ENCODE measurements at places on chromosomes 7 and 10.

DNA sequence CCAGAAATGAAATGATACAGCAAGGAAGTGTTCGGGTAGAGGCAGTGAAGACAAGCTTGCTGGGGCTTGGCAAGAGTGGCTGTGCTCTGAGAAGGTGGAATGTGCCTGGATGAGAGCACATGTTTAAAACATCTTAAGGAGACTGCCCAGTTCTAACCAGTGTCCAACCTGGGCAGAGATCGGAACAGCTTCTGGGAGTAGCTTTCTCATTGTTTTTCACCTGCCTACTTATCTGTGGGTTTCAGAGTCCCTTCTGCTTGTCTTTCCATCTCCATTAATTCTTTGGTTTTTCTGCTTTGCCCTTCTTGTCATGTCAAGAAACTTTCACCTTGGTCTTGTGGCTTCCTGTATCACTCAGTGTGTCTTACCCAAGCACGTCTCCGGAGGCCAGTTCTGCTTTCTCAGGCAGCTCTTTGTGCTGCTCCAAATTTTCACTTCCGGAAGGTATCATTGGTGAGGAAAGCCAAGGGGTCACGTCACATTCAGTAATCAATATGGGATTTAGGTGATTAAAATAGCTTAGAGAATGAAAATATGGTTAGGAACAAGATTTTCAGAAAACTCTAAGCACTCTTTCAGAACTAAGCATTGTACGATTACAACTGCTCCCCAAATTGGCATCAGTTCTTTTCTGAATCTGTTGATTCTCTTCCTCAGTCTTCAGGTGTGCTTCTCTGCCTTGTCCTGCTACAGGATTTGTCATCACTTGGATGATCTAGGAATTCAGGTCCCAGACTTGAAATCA, 5.5 kb upstream of the LAMB4 start:
- DNase-seq, result no peak

GRCh38 chr10:97058521-97058920, 127.2 kb downstream of the SLIT1 start:
- no peak for DNase-seq

- DNase-seq, result no peak
Measured at GRCh38 chr10:133370030-133370786, 2.9 kb downstream of the ECHS1 start.

DNA sequence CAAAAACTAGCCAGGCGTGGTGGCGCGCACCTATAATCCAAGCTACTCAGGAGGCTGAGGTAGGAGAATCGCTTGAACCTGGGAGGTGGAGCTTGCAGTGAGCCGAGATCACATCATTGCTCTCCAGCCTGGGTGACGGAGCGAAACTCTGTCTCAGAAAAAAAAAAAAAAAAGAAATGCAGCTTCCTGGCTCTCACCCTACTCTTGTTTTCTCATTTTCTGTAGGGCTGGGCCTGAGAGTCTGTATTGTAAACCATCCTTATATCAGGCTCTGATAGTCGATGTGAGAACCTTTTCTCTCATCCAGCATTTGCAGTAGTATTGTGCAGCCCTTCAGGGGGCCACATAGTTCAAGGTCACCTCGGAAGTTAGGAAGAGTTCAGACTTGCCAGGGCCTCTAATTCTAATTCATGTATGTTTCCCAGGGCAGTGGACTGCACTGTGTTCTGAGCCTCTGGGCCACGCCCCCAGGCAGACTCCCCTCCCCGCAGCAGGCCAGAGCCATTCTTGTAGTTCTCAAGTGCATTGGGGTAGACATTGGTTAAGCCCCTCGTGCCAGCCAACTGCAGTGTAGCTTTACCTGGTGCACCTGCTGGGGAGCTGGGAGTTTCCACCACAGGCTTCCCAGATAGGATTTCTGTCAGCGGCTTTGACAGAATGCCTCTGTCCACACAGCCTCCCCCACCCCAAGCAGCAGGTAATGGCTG, 38.3 kb upstream of the PDCD4 start:
- DNase-seq, result no peak

- no peak for DNase-seq
Measured at GRCh38 chr10:107033799-107034422, 130.6 kb downstream of the SORCS1 start.

GRCh38 chr10:90199093-90199492, 497.7 kb downstream of the KIF20B start:
- DNase-seq, result no peak

DNA sequence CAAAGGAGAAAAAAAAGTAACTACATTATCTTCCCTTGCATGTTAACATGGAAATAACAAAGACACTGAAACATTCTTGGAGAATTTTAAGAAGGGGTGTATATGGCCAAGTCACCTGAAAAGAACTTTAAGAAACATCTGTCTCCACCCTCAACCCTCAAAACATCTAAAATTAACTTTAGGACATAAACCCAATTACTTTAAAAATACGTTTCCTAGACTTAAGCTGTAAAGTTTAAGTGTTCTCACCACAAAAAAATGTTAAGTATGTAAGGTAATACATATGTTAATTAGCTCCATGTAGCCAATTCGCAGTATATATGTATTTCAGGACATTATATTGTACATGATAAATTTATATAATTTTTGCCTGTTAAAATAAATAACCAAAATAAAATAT, 71.1 kb upstream of the GLCCI1 start:
- DNase-seq, result no peak

DNA sequence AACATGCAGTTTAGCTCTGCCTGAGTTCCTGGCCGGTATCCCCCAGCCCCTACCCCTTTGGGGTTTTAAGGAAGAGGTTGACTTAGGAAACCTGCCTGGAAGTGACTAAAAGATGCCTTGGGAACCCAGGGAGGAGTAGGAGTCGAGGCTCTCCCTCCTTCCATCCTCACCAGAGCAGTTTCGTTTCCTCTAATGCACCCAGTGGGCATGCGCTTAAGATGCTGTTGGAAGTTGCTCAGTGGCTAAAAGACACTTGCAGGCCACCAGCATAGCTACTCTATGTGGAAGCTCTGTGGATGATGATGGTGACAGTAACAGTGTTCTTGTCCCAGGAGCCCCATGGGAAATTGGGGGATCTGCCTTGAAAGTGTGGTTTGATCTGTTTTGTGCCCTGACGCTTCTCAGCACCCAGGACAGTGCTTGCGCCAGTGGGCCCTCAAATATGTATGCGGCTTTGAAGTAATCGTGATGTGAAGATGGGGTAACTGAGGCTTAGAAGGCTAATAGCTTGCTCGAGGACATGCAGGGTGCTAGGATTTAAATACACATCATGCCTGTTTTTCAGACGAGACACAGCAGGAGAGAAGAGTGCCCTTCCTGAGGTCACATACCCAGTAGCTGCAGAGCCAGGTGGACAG, 32.0 kb downstream of the TBATA start:
- DNase-seq, result no peak

DNA sequence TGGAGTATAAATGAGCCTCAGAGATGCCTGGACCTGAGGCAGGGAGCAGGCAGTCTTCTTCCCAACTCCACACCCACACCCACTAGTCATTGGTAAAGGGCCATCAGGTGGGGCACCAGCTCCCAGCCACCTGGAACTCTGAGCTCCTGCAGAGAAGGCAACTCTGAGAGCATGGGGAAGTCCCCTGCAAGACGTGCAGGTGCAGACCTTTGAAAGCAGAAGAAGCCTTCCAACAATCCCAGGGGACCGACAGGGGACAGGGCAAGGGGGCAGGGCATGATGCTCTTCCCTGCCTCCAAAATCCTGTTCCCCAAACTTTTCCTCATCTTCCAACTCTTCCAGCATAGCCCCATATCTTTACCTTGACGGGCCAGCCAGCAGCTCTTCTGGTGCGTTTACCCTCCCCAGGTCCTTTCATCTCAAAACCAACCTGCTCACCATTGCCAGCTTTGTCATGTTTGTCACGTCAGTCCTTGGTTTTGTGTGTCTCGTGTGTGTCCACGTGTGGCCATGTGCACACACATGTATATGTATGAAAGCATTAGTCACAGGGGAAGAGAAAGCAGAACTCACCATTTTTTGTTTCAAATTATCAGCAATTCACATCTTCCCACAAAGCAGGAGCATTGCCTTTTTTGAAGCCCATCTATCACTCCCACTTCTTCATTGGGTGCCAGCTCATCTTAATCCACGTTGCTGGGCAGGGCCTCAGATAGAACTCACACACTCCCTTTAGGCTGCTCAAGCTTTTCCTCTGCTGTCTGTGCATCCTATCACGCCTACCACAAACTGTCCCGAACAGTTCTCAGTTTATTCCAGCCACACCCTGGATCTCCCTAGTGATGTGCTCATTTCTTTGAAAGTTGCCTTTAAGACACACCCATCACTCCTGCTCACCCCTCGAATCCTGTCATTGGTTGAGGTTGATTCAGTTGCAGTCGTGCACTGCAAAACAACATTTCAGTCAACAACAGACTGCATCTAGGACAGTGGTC, 41.0 kb upstream of the AMPH start:
- no peak for DNase-seq

GRCh38 chr7:109213081-109213480, 643.4 kb downstream of the DNAJB9 start:
- no peak for DNase-seq

DNA sequence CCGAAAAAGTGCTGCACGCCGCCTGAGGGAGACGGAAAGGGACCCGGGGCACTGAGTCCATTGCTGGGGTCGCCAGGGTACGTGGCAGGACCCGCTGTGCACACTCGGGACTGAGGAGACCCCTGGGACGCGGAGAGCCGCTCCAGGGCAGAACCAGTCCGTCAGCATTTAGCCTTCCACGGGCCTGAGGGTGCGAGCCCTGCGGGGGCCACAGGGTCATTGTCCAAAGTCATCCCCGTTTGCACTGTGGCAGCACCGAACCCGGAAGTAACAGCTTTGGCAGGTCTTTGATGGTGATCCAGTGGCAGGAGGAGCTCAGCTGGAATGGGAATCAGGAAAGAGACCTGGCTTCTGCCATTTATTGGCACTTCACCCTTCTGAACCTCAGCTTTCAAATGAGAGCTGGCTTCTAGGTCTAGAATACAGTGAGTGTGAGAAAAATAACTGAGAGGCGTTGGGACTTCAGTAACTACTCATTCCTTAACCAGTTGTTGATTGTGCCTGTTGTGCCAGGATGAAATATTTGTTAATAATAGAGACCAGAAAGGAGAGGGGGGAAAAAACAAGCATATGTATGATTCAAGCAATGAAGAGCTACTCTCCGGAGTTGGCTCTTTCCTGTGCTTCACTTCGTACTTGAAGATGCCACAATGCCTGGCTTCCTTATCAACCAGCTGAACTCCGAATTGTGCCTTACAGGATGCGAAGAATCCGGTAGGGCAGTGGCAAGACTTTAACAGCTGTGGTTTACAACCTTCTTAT, 811 bp upstream of the ARHGAP12 start:
- DNase-seq, result no peak

GRCh38 chr10:65964205-65964604, 961.6 kb upstream of the LRRTM3 start:
- no peak for DNase-seq

DNA sequence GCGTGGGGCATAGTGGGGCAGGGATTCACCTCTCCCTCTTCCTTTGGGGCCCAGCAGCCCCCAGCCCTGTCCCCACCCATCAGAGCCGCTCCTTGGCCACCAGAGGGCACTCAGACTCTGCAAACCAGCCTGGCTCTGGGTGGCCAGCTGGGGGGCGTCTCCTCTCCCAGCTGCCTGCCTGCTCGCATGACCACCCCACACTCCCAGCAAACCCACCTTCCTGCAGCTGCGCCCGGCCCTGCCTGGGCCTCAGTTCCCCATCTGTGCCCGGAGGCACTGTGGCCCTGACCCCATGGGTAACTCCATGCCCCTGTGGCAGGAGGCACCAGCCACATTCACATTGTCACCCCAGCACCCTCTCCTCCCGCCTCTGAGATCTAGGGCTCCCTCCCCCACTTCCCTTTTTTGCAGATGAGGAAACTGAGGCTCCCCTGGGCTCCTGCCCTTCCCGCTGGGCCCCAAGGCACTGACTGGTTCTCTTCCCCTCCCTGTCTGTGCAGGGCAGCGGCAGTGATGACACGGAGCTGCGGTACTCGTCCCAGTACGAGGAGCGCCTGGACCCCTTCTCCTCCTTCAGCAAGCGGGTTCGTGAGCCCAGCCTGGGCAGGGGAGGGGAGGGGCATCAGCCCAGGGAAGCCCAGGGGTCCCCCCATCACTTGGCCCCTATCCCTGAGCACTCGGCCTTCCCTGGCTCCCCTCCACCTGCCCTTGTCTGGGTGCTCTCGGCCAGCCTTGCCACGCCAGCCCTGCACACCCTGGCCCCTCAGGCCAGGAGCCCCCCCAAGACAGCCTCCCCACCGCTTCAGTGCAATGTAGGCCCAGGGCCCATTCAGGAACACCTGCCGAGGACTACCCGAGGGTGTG, 6.9 kb upstream of the SH2B2 start:
- DNase-seq, result peak; percentile 39

GRCh38 chr7:1045069-1046063, 1.0 kb downstream of the GPR146 start:
- DNase-seq, result no peak

GRCh38 chr7:115273139-115273772, 351.4 kb downstream of the MDFIC start:
- DNase-seq, result no peak

DNA sequence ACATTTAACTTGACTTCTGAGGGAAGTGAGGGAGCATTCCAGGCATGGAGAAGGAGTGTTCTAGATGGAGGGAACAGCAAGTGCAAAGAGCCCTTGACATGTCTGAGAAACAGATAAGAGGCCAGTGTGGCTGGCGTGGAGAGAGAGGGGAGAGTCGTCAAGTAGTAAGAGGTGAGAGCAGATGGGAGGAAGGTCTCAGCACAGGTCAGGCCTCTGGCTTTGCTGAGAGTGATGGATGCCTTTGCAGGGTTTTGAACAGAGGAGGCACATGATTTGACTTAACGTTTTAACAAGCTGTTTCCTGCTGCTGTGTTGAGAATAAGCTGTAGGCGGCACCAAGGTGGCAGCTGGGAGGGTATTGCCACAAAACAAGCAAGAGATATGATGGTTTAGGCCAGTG, 97.2 kb downstream of the KAT6B start:
- no peak for DNase-seq

GRCh38 chr7:53947732-53948131, 594.4 kb upstream of the VSTM2A start:
- DNase-seq, result no peak

DNA sequence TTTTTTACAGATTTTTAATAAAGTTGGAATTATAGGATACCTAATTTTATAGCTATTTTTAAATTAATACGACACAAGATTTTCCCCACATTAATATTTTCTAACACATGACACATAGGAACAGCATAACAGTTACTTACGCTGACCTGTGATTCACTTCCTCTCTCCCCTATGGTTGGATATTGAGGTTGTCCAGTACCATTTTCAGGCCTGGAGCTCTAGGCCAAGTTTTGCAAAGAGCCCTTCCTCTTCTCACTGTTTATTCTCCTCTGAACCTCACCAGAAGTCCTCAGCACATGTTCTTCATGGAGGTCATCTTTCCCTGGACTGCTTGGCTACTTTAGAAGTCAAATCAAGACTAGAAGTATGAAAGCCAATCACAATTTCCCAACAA, 28.2 kb downstream of the LYZL1 start:
- DNase-seq, result no peak

GRCh38 chr7:95811846-95812445, 39.6 kb downstream of the DYNC1I1 start:
- no peak for DNase-seq

DNA sequence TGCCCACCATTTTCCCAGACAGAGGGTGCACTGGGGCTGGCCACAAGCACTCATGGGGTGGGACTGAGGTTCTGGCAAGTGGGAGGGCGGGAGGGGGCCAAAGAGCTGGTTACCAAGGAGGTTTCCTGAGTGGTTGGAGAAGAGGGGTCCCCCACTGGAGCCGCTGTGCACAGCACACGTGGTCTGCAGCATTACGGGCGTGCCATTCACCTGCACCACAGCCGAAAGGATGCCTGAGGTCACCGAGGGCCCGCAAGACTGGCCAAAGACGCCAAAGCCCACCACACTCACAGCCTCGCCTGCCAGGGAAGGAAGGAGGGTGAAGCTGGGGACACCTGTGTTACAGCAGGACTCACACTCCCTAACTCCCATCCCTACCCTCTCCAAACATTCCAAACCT, 3.9 kb downstream of the TYSND1 start:
- no peak for DNase-seq

Measured in stimulated activated CD8-positive, alpha-beta memory T cell treated with anti-CD3 and anti-CD28 coated beads, Interleukin-12 subunit alpha, Interleukin-12 subunit beta, amount 100 ng/mL, for 1 hour (primary cell).